ENCODE measurements at places on chromosomes 3 and 15. TPM values are rescaled to one million over a fixed set of nuclear protein-coding genes. Genes with fewer than 3 reads are reported as not detected.

Gene CCDC39
- not detected for total RNA-seq

Gene EPHB1
- not detected for total RNA-seq

Gene RBP2
- total RNA-seq, result not detected

Gene KCNAB1
- not detected for total RNA-seq

Gene SPINT1
- 0.85 TPM for total RNA-seq

Gene IL16
- 0.25 TPM for total RNA-seq

Gene ATP8B4
- 0.69 TPM for total RNA-seq

Gene SLC12A1
- total RNA-seq, result not detected

Gene CCR2
- total RNA-seq, result not detected

Gene INSYN1
- 1.5 TPM for total RNA-seq

Gene STRA6
- total RNA-seq, result 80.9 TPM

Gene CHL1
- not detected for total RNA-seq

Gene ERICH6
- not detected for total RNA-seq

Gene COL7A1
- total RNA-seq, result 208 TPM

Gene SAXO2
- total RNA-seq, result 3.2 TPM

Gene C3orf22
- total RNA-seq, result not detected

Gene CORO2B
- 3.2 TPM for total RNA-seq

Gene UBA7
- total RNA-seq, result 0.74 TPM

Gene CLRN1
- not detected for total RNA-seq

Gene ENTPD3
- total RNA-seq, result 0.04 TPM

Gene FANCD2OS
- not detected for total RNA-seq

Gene LRCH3
- total RNA-seq, result 15.5 TPM

Gene PLSCR2
- total RNA-seq, result not detected

Gene RFC4
- 45.9 TPM for total RNA-seq

Gene FEZF2
- total RNA-seq, result not detected

Gene KLHL40
- not detected for total RNA-seq

Gene SLC2A2
- not detected for total RNA-seq

Gene VIPR1
- total RNA-seq, result 0.63 TPM

Gene PDCD10
- total RNA-seq, result 55.9 TPM

Gene PPM1L
- 0.50 TPM for total RNA-seq

Gene MAGI1
- total RNA-seq, result 3.7 TPM

Gene TMEM207
- not detected for total RNA-seq

Gene RAD51
- 22.0 TPM for total RNA-seq

Gene BHLHE40
- 81.0 TPM for total RNA-seq

Gene NEK11
- 4.5 TPM for total RNA-seq

Gene ASB14
- total RNA-seq, result not detected

Gene ATXN7
- total RNA-seq, result 5.4 TPM

Gene RRP9
- 49.8 TPM for total RNA-seq

Gene CGGBP1
- 37.9 TPM for total RNA-seq

Gene CLDN11
- total RNA-seq, result 0.20 TPM

Gene GOLGA8O
- 0.27 TPM for total RNA-seq

Gene PRR23C
- not detected for total RNA-seq

Gene TGFBR2
- total RNA-seq, result 49.8 TPM

Data from A549 treated with CORT108297 at 1 μM for 4 hours (cell line).